ENCODE measurements at places on chromosomes 4 and X.
A peak's percentile ranks its signal among the peaks of the same experiment; 100 is the strongest.

GRCh38 chr4:10371869-10372471 is 85.3 kb downstream of the ZNF518B start:
- no peak for DNase-seq

DNA sequence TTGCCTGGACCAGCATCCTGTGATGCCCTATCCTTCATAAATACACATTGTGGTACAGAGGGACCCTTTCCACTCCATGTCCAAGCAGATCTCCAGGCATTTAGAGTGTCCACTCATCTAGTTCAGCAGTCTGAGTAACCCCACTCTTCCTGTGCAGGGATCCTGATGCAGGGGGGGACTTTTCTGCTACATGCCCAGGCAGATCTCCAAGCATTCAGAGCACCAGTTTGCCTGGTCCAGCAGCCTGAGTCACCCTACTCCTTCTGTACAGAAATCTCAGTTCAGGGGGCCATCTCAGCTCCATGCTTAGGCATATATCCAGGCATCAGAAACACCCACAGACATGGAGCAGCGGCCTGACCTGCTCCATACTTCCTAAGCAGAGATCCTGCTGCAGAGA is 1089.8 kb downstream of the FAT4 start:
- DNase-seq, result no peak

DNA sequence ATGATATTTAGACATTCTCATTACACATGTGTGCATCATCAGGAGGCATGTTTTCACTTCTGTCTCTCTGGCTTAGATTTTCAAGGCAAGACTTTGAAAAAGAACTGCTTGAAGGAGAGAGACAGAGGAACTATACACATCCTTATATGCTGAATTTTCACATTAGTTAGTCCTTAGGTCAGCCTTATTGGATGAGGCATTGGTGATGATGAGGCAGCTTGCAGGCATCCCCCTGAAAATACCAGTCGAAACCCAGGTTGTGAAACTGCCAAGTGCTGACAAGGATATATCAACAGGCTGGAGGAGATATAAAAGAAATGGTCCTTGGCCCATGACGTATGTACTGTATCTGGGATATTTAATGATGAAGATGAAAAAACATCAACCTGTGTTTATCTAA is 297.2 kb upstream of the AADAT start:
- DNase-seq, result no peak

DNA sequence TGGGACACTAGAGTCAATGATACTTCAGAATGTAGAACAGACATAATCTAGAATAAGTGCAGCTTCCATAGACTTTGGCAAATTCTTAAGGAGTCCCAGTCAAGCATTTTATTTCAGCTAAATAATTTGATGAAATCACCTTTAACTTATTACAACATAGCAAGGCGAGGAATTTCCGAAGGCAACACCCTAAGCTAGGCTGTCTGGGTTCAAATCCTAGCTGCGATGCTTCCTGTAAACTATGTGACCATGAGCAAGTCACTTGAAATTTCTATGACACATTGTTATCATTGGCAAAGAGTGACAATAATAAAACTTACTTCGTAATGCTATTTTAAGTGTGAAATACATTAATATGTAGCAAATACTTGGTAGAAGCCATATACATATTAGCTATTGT is 679.1 kb downstream of the DMD start:
- DNase-seq, result no peak

DNA sequence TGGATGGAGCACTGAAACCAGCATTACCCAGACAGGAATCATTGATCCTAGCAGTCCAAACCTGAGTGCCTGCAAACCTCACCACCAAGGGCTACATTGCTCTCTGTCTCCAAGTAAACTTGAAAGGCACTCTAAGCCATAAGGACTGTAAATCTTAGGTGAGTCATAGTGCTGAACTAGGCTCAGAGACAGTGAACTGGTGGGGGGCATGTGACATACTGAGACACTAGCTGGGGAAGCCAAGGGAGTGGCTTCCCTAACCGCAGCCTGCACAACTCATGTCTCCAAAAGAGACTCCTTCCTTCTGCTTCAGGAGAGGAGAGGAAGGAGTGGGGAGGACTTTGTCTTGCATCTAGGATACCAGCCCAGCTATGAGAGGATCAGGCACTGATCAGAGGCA is 235.5 kb upstream of the ACTRT1 start:
- DNase-seq, result no peak

GRCh38 chrX:123878252-123878721 is 18.4 kb downstream of the XIAP start:
- DNase-seq, result no peak

GRCh38 chr4:112818594-112818965 is 181.6 kb downstream of the LARP7 start:
- DNase-seq, result peak; percentile 25

GRCh38 chr4:57042711-57043169 is 64.0 kb downstream of the POLR2B start:
- DNase-seq, result no peak

- no peak for DNase-seq
These were observed 1658.0 kb downstream of the STIM2 start for GRCh38 chr4:28518561-28519165.

DNA sequence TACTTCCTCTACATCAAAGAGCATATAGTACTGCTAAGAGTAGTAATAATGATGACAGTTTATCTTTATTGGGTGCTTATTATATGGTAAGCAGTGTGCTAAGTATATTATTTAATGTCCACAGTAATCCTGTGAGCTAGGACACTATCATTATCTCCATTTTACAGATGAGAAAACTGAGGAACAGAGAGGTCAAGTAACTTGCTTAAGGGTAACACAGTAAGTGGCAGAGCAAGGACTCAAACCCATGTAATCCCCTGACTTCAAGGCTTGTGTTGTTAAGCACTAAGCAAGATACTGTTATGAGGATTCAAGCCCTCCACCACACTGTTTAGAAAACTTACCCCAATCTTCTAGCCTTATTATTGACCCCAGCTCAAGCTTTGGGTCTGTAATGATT is 202.4 kb downstream of the ENOX2 start:
- no peak for DNase-seq

DNA sequence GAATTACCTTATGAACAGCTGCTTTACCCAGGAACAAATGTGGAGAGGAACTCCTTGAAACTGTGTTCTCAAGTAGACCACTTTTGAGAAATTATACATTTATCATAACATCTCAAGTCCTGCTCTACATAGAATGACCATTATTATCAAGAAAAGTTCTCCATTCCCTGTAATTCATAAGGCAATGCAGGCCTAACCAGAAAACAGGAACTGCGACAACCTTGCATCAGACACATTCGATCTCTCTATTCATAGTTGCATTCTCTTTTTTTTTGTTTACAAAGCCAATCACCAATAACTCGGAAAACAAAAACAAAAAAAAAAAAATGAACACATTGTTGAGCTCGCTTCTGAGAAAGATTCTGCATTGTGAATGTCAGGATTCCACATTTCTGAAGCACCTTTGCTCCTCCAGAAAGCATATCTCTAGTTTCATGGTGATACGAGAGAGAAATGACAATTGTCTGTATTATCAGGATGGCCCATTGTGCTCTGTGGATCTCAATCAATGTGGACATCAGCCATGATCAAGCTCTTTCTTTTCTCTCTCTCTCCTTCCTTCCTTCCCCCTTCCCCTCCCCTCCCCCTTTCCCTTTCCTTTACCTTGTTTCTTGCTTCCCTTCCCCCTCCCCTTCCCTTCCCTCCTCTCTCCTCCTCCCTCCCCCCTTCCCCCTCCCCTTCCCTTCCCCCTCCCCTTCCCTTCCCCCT is 32.4 kb upstream of the CD99 start:
- DNase-seq, result no peak

DNA sequence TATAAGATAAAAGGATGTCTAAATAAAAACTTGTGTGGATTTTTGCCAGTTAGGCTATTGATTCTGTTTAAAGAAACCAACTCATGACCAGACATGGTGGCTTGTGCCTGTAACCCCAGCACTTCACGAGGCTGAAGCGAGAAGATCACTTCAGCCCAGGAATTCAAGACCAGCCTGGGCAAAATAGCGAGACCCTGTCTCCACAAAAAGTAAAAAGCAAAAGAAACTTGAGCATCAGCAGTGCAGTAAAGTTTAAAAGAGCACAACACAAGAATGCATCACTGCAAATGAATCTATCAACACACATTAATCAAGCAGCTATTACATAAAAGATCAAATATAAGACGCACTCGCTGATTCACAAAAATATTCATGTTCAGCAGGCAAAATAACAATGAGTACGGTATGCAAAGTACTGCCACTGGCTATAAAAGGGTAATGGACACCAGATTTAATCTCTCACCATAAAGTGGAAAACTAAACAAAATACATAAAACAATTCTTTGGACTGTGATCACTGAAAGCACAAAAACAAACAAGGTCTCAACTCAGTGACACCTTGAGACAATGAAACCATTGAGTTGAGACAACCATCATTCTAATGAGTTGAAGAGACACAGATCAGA is 41.3 kb downstream of the LRBA start:
- no peak for DNase-seq

- no peak for DNase-seq
These were observed 149.6 kb upstream of the CTSO start for GRCh38 chr4:156103311-156103710.

GRCh38 chr4:110527156-110527555 is 51.2 kb downstream of the ENPEP start:
- DNase-seq, result no peak

- DNase-seq, result peak; percentile 63
These were observed 61.0 kb downstream of the HPRT1 start for GRCh38 chrX:134520860-134521390.

GRCh38 chr4:77344784-77345183 is 187.8 kb downstream of the CCNG2 start:
- DNase-seq, result no peak

- DNase-seq, result no peak
These were observed 104.9 kb downstream of the CEP44 start for GRCh38 chr4:174388461-174389145.

GRCh38 chr4:71322425-71322824 is 16.4 kb upstream of the SLC4A4 start:
- no peak for DNase-seq

GRCh38 chr4:87502580-87503238 is 26.5 kb downstream of the SPARCL1 start:
- DNase-seq, result no peak

DNA sequence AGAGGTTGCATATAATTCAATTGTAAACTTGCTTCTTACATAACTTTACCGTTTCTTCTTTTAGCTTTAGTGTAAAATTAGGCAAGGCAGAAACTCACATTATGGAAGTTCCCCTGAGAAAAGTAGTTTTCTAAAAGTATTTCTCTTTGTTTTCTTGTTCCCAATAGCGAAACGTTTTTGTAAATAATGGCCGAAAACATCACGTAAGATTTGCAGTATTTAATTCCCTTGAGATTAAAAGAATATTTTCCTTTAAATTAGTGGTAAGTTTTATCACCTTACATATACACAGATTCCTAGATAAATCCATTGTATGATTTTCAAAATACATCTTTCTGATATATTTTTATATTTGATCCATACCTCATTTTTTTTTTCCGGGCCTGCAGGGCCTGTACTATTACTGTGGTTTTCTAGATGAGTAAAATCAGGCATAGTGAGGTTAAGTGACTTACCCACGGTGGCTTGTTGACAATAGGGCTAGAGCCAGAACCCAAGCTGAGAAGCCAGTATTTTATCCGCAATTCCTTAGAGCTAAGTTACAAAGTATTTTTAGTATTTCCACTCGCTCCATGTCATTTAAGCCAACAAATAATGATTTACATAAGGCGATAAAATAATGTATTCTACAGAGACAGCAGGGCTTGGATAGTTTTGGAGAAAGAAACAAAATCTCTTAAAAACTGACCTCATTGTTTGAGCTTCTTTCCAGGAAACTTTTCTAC is 82.2 kb upstream of the VEGFC start:
- no peak for DNase-seq

DNA sequence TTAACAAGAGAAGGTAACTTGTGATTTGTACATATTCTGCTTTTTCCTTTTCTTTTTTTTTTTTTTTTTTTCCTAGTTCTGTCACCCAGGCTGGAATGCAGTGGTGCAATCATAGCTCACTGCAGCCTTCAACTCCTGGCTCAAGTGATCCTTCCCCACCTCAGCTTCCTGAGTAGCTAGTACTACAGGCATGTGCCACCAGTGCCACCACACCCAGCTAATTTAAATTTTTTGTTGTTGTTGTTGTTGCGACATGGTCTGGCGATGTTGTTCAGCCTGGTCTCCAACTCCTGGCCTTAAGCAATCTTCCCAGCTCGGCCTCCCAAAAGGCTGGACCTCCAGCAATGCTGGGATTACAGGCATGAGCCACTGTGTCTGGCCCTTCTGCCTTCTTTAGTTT is 1.5 kb upstream of the TACR3 start:
- no peak for DNase-seq

GRCh38 chrX:2697741-2698299 is 6.7 kb downstream of the CD99 start:
- no peak for DNase-seq

DNA sequence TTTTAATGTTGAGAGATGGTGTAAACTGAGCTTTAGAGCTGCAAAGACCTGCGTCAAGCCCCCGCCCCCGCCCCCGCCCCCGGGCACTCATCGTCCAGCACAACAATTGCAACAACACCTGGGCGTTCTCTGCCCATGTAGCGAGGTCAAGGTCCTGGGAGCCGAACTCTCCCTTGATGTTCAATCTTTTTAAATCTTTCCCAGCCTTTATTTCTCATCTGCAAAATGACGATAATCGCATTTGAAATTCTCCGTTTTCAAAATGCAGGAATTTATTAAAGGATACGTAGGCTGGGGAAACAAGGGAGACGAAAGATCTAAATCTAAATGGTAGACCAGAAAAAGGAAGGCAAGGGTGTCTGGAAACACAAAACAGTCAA is 648 bp upstream of the MSMO1 start:
- DNase-seq, result no peak

DNA sequence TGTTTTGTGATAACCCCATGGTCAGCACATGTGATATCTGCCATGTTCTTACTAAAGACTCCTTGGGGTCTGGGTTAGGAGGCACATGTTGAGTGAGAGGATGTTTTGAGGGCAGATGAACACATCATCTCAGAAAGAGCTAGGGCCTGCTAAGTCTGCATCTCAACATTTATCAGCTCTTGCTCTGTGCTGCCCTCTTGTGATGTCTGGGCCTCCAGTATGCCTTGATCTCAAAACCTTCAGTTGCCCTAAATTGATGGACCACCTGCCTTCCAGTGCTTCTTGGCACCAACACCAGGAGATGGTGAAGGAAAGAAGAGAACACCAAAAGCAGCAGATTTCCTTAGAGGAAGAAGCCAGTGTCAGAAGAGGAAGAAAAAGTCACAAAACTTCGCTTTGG is 22.5 kb downstream of the MID1 start:
- no peak for DNase-seq

DNA sequence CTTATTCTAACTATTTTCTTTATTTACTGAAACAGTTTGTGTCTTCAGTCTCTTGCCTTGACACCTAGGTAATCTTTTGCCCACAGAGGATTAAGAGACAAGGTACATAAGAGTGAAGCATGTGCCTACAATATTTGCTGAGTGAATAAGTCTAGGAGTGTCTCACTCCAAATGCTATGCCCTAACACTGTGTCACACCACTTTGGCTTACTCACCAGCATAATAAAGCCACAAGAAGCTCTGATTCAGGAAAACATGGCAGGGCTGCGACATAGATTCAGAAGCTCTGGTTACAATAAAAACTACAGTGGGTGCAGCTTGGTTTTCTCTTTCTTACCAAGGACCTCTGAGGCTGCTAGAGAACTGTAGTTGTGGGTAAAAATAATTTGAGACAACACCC is 127.1 kb downstream of the RBM46 start:
- DNase-seq, result no peak
